ENCODE measurements at places on chromosomes 16 and 17.

- no peak for DNase-seq
Measured at GRCh38 chr16:25264597-25264996, 7.0 kb upstream of the ZKSCAN2 start.

DNA sequence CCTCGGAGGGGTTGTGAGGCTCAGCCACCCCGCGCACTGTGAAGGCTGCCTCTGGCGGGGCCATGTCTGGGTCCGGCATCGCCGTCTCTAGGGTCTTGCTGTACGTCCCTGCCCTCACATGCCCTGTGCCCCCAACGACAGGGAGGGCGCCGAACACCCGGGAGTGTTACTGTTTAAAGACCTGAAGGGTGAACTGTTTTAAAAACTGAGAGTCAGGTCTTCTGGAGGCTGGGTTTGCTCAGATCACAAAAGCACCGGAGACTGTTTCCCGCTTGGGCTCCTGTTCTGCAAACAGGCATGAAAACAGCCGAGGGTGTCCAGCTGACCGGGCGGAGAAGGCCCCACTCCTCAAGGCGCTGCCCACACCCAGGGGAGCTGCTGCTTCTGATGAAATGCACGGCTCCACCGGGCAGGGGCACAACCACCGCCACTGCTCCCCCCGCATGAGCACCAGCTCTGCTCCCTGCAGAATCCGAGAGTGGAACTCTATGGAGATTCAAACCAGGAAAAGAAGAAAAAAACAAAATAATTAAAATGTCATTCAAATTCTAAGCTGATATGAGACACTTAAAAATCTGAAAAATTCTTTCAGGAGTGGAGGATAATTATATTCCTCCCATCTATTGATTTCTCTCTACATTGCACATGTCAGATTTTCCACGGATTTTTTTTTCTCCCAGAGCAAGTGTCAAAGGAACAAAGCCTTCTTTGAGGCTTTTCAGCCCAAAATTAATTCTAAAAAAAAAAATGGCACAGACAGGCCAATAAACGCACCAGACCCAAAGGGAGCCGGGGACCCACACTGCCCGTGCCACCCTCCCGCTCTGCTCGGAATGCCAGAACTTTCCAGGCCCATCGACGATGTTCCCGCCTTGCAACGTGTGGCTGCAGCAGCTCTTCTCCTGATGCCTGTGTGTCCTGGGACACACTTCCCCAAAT is 74.3 kb downstream of the LMF1 start:
- DNase-seq, result no peak

GRCh38 chr17:28555022-28555421 is 2.6 kb upstream of the UNC119 start:
- no peak for DNase-seq

DNA sequence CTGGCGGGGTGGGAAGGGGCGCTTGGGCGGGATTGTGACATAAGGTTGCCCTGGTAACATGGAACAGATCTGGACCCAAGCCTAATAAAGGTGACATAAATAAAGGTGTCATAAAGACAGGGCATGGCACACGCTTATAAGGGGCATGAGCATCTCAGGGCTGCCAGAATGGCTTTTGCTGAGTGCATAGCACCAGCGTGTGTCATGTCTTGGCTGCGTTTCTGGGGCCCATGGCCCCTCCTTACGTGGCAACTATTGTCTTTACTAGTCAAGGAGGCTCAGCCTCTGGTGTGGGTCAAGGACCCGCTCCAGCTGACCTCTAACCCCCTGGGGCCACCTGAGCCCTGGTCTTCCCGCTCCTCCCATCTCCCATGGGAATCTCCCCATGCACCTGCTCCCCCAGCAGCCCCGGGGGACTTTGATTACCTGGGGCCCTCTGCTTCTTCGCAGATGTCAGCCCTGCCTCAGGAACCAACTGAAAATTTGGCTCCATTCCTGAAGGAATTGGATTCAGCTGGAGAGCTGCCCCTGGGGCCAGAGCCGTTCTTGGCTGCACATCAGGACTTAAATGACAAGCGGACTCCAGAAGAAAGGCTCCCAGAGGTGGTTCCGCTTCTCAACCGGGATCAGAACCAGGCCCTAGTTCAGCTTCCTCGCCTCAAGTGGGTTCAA is 13.9 kb downstream of the LRRC37B start:
- no peak for DNase-seq

- DNase-seq, result peak; percentile 67
Measured at GRCh38 chr16:68756239-68756915, 19.3 kb downstream of the CDH1 start.

Measured in CD4-positive, alpha-beta T cell treated with Interleukin-4 for 4 hours (primary cell).